ENCODE measurements at places on chromosomes 6 and 20.

GRCh38 chr6:20687494-20687893 lies 153.2 kb downstream of the CDKAL1 start:
- no peak for DNase-seq

- DNase-seq = no peak
Measured at GRCh38 chr20:32539026-32539816, 45.9 kb downstream of the NOL4L start.

GRCh38 chr6:39419607-39420006 lies 97.1 kb upstream of the KCNK16 start:
- no peak for DNase-seq

DNA sequence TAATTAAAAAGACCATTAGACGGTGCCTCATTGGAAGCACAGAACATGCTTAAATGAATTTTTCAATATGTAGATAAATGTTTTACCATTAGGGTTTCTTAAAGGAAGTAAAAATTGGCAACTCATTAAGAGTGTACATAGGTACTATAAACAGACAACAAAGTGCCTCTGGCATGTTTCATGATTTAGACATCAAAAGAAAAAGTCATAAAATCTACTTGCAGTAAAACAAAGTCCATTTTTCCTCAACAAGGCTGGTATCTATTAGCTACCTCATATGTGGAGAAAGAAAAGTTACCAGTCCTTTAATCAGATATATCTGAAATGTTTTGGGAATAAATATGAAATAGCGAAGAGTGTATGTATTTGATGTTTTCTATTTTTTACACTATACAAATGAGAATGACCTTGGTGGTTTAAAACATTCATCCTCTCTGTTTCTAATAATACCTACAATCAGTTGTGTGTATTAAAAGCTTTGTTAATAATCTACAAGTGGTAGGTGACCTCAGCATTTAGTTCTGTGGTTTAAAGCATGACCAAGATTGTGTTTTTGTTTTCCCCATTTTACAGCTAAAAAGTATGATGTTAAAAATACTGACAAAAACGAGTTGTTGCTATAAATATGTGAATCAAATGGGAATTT lies 87.5 kb downstream of the HDGFL1 start:
- DNase-seq = no peak

GRCh38 chr20:41818991-41819390 lies 200.8 kb upstream of the CHD6 start:
- no peak for DNase-seq

GRCh38 chr20:21125072-21125848 lies 622 bp upstream of the KIZ start:
- no peak for DNase-seq

DNA sequence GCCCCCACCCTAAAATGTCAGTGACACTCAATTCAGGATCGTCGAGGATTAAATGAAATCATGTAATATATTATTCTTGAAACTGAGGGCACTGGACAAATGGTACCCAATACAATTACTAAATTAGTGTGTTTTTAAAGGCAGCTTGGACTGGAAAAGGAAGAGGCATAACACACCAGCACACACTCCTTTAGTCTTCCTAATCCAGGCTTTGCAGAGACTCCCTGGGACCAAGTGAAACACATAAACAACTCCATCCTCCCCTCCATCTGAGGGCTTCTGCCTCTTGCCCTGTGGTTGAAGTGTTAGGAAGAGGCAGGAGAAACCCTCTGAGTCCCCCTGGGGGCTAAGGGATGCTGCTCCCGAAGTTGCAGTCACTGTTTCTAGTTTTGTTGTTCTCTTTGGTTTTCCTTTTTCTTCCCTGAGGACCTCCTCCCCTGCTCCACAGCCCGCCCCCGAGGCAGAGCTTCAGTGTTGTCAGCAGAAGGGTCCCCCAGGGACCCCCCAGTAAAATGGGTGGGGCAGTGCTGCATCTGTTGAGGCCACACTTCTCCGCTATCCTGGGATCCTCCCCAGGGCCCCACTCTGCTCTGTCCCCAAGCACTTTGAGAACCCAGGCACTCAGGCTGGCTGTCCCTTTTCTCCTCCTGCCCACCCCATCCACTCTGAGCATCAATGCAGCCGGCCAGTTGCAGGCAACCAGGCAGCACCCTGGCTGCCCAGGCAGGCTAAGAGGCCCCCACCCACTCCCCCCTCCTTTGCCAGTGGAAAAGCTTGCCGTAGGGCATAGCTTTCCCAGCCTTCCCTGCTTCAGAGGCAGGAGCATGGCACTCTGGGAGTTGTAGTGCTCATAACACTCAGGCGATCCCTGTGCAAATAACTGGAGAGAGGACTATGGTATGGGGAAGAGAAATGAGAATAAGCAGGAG lies 5.9 kb downstream of the TMEM63B start:
- DNase-seq = no peak

- no peak for DNase-seq
Measured at GRCh38 chr20:31497838-31498540, 16.3 kb upstream of the HM13 start.

DNA sequence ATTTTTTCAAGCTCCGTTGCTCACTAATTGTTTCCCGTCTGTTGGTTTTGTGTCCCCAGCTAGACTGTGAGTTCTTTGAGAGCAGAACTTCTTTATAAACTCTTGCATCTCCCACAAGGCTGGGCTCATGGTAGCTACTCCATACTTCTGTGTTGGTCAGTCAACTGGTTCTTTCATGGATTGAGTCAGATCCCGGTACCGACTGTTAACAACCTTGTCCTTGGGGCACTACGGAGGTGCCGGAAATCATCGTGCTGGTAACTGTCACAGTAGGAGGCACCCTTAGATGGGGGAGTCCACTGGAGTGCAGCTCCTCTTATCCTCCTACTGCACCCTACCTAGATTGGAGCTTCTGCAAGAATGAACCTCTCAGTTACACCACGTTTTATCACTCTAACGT lies 8.6 kb upstream of the STX16 start:
- no peak for DNase-seq

- DNase-seq = no peak
Measured at GRCh38 chr20:4111440-4112411, 96.4 kb upstream of the RNF24 start.

GRCh38 chr6:36625158-36625919 lies 31.2 kb downstream of the SRSF3 start:
- no peak for DNase-seq

- no peak for DNase-seq
Measured at GRCh38 chr20:63617876-63618265, 9.0 kb downstream of the GMEB2 start.

- no peak for DNase-seq
Measured at GRCh38 chr20:23043376-23043775, 6.1 kb downstream of the THBD start.

DNA sequence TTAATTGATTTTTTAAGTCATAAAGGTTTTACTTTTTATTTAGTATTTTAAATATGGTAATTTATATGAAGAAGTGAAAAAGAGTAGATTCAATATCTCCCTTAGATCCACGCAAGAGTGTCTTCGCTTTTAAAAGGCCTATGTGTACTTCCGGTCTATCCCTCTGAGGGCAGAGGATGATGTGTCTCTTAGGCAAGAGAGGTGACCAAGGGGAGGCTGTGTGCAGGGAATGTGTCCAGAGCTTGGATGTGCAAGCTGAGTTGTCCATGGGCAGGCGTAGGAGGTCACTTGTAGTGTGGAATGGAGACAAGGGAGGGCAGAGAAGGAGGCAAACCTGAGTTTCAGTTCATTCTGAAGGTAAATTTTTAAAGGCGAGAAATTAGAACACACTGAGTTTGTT lies 113.9 kb downstream of the CRYBG1 start:
- no peak for DNase-seq

GRCh38 chr20:63775096-63775978 lies 35.8 kb downstream of the SLC2A4RG start:
- no peak for DNase-seq

- DNase-seq = no peak
Measured at GRCh38 chr6:167094820-167095637, 27.9 kb upstream of the CCR6 start.

DNA sequence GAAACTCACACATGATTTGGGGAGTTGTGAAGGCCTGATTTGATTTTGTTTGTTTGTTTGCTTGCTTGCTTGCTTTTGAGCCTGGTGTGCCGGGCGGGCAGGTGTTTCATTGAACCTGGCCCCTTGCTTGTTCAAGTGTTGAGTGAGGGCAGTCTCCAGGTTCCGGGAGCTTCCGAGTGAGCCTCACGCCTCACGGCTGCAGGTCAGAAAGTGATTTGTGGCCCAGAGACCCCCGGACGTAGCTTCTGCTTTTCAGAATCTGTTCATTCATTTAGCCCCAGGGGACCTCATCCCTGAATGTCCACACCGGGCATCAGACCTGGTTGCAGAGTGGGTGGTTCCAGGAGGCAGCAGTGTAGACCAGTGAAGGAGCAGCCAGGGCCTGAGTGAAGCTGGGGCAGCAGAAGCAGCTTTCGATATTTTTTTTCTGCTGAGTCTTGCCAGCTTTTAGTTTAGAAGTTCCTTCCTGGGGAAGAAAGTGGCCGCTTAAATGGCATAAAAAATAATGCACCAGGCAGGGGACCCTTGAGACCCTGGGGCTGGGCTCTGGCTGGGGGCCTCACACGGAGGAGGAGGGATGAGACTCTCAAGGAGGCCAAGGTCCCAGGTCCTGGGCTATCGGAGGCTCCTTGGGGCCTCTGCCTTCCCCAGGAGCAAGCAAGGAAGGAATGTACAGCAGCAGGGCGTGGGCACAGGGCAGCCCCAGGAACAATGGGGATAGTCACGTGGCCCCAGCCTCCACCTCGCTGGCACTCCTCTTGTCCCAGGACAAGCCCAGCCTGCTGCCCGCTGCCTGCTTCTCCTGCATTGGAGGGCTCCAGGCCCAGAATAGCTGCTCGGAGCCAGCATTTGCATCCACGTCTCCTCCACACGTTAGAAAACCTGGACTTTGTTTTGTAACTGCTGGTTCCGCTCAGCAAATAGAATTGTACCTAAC lies 89.2 kb upstream of the BHLHE23 start:
- no peak for DNase-seq

GRCh38 chr6:15941168-15941567 lies 187.7 kb upstream of the MYLIP start:
- no peak for DNase-seq

GRCh38 chr6:444653-445275 lies 53.2 kb downstream of the IRF4 start:
- DNase-seq = peak; percentile 72

GRCh38 chr6:25351485-25351884 lies 72.3 kb downstream of the CARMIL1 start:
- no peak for DNase-seq

DNA sequence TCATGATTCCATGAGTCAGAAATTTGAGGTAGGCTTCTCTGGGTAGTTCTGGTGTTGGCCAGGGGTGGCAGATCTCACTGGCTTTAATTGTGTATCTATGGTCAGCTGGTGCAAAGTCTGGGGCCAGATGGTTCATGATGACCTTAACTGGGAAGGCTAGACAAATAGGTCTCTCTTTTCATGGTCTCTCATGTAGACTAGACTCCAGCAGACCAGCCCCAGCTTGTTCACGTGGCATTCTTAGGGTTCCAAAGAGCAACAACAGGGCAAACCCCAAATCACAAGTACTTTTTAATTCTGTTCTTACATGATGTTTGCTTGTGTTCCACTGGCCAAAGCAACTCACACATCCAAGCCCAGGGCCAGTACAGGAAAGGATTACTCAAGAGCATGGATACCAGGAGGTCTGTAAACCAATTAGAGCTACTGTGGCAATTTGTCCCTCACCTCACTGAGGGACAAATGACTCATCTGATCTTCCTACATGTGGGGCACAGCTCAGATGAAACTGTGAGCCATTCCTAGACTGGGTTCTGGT lies 79.5 kb upstream of the PBOV1 start:
- DNase-seq = no peak

DNA sequence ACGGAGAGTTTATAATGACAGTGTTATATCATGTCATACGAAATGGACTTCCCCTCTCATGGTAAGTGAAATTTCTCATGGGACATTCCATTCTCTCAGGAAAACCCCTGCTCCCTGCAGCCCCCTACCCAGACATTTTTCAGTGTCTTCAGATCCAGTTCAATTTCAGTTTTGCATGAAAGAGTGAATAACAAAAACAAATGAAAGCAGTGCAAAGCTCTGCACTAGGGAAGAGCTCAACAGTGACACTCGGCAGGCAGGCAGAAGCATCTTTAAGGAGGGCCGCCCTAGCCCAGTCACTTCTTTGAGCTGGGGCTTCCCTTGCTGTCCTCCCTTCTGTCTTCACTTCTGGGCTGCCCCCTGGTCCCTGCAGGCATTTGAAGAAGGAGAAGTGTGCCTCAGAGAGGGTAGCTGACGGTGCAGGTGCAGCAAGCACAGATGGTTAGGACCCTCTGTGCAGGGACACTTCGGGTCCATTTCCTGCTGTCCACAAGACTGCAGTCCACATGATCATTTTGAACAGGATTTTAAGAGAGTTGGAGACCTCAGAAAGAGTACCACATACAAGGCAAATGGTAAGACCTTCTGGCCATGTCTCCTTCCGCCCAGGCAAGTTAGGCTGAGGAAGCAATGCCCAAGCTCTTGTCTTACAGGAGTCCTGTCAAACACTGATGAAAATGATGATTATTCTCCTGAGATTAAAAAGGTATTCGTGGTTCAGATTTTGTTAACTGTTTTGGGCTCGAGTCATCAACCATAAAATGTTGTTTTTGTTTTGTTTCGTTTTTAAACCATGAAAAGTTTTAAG lies 5.4 kb upstream of the DUSP22 start:
- no peak for DNase-seq

- DNase-seq = no peak
Measured at GRCh38 chr20:4113615-4114603, 98.6 kb upstream of the RNF24 start.

GRCh38 chr20:38134427-38135270 lies 30.4 kb downstream of the TGM2 start:
- no peak for DNase-seq

DNA sequence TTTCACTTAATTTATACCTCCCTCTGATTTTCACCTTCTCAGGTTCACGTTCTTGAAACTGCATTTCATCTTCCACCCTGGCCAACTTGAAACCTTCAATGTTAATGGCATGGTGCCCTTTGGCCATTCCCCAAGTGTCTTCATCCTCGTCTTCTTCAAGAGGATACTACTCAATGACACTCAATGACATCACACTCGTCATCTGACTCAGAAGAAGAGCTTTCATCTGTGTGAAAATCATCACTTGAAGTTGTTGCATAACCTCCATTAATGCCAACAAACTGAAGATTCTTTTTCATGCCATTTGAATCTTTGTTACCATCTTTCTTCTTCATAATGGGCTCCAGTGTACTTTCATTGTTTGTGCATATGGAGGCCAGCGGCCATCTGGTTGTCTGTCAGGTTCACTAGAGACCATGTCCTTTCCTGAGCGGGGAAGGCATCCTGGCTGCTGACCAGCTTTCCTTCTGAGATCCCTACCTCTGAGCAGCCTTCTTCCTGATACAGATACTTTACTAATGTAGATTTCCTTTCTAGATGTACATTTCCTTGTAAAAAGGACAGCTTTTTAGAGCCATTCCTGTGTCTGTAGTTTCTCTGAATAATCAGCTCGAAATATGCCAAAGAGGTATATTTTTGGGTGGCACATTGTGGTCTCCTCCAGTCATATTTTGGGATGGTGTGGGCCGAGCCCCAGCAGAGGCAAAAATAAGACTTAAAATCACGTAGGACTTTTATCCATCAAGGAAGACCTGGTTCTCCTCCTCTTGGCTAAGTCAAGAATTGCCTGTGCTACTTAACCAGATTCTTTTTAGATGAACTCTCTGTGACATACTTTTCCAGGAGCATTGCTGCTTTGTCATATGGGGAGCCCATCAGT lies 21.3 kb downstream of the TRMT6 start:
- no peak for DNase-seq
